Activated CD8-positive, alpha-beta T cell treated with anti-CD3 and anti-CD28 coated beads, Interleukin-2, amount 10 ng/mL, durations not matched to agents 7 days and 5 days (primary cell): ENCODE measurements at places on chromosomes 16 and 17.

DNA sequence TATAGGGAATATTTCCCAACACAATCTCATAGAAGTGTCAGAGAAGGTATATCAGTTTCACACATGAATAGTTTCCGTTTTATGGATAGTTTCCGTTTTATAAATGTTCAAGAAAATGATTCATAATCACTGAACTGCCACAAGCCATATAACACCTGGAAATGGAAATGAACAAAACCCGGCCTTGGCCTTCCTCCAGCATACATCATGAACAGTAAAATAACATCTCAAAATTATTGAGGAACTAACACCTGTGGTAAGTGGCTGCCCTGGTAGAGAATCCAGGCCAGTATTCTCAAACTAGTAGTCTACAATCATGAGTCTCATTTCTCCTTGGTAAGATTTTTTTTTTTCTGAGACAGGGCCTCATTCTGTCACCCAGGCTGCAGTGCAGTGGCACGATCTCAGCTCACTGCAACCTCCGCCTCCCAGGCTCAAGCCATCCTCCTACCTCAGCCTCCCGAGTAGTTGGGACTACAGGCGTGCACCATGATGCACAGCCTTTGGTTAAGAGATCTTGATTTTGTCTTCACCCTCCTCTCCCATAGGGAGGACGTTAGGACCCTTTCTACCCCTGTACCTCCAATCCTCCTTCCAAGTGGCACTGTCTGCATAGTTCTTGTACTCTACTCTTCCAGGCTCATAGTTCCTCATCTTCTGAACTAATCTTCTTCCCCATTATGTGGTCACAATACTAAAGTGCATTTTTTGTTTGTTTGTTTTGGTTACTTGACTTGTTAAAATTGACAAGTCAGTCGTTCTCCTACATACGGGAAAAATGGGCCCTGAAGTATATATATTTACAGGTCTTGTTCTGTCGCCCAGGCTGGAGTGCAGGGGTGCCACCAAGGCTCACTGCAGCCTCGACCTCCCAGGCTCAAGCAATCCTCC, 15.0 kb upstream of the RGS9 start:
- H3K27ac ChIP-seq: peak overlapping the region; percentile 90
- H3K4me3 ChIP-seq: peak overlapping the region; percentile 78
- peaks cover 23% of the 10 kb centered on the region for H3K4me1 ChIP-seq

- peaks cover 1% of the 10 kb centered on the region for H3K36me3 ChIP-seq
- no peak overlapping the region for H3K4me3 ChIP-seq
- H3K4me1 ChIP-seq: peaks cover 47% of the 10 kb centered on the region
Measured at GRCh38 chr17:66633317-66633965, 201.5 kb upstream of the CACNG5 start.

DNA sequence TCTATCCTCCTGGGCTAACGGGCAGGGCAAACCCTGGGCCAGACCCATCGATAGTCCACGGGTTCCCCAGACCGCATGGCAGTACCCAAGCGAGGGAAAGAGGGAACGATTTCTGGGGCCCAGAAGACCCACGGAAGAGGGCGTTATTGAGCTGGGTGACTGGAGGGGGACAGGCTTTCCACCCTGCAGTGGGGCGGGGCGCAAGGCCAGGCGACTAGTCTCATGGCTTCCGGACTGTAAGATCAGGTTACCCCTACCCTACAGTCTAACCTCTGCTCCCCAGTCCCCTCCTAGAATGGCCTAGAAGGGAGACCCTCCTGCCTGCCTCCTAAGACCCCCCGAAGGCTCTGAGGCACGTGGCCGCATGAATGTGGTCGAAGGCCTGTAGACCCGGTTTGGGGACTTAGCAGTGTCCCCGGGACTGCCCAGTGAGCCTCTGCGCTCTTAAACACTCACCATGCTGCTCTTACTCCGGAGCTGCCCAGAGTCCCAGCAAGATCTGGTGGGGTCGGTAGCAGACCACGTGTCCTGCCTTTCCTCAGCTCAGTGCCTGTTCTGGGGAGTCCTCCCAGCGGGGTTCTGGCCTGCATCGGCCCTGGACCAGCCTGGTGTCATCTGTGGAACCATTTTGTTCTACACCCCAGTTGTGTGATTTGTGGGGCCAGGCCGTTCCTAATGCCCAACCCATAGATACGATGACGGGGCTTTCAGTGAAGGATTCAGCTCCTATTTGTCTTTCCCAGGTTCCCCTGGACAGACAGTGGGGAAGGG, 13.2 kb upstream of the AURKB start:
- H3K27me3 ChIP-seq: peaks cover 2% of the 10 kb centered on the region
- H3K4me1 ChIP-seq: peaks cover 56% of the 10 kb centered on the region
- H3K27ac ChIP-seq: peak overlapping the region; percentile 98
- DNase-seq: peak; percentile 76
- peaks cover 40% of the 10 kb centered on the region for H3K36me3 ChIP-seq

DNA sequence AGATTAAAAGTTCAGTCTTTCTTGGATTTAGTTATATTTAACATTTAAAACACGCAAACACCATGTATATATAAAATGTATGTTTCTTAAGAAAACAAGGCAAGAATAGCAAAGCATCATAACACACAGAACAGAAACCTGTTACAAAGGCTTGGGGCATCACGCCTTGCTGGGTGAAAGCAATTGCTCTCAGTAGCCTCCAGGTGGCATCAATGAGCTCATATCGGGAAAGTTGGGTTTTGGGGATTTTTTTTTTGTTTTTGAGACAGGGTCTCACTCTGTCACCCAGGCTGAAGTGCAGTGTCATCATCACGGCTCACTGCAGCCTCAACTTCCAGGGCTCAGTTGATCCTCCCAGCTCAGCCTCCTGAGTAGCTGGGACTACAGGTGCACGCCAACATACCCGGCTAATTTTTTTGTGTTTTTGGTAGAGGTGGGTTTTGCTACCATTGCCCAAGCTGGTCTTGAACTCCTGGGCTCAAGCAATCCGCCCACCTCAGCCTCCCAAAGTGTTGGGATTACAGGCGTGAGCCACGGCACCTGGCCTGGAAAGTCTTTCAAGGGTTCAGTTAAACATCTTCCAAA, 56.9 kb downstream of the CYB5D2 start:
- H3K4me1 ChIP-seq: no peaks in the 10 kb centered on the region
- peak; percentile 53 for DNase-seq
- H3K27ac ChIP-seq: no peak overlapping the region
- no peaks in the 10 kb centered on the region for H3K27me3 ChIP-seq
- H3K4me3 ChIP-seq: no peak overlapping the region
- peaks cover 47% of the 10 kb centered on the region for H3K36me3 ChIP-seq

- H3K36me3 ChIP-seq: no peaks in the 10 kb centered on the region
- no peaks in the 10 kb centered on the region for H3K27me3 ChIP-seq
- peak; percentile 92 for DNase-seq
- peak overlapping the region; percentile 56 for H3K4me3 ChIP-seq
Measured at GRCh38 chr16:87895641-87896141, 26.4 kb upstream of the SLC7A5 start.

DNA sequence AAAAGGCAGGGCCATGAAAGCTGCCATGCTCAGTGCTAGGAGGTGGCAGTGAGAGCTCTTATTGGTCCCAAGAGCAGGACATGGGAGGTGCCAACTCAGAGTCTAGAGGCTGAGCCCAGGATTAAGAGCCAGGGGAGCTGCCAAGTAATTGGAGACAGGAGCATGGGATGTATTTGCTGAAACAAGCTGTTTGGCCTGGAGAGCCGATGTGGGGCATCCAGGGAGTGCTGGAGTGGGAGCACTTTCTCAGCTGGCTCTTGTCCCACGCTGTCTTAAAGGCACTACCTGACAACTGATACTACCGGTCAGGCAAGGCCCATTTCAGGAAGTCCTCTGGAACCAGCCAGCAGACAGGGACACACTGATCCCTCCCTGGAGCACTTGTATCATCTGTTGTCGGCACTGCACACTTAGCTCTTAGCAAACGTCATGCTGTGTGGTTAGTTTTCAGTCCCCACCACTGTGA, 19.3 kb downstream of the ANKFN1 start:
- no peaks in the 10 kb centered on the region for H3K36me3 ChIP-seq
- no peak overlapping the region for H3K4me3 ChIP-seq
- no peak overlapping the region for H3K27ac ChIP-seq
- H3K4me1 ChIP-seq: no peaks in the 10 kb centered on the region
- DNase-seq: no peak

- DNase-seq: no peak
- no peak overlapping the region for H3K4me3 ChIP-seq
- H3K27me3 ChIP-seq: no peaks in the 10 kb centered on the region
- no peaks in the 10 kb centered on the region for H3K4me1 ChIP-seq
- H3K27ac ChIP-seq: no peak overlapping the region
Measured at GRCh38 chr16:24900230-24900629, 54.5 kb downstream of the SLC5A11 start.

DNA sequence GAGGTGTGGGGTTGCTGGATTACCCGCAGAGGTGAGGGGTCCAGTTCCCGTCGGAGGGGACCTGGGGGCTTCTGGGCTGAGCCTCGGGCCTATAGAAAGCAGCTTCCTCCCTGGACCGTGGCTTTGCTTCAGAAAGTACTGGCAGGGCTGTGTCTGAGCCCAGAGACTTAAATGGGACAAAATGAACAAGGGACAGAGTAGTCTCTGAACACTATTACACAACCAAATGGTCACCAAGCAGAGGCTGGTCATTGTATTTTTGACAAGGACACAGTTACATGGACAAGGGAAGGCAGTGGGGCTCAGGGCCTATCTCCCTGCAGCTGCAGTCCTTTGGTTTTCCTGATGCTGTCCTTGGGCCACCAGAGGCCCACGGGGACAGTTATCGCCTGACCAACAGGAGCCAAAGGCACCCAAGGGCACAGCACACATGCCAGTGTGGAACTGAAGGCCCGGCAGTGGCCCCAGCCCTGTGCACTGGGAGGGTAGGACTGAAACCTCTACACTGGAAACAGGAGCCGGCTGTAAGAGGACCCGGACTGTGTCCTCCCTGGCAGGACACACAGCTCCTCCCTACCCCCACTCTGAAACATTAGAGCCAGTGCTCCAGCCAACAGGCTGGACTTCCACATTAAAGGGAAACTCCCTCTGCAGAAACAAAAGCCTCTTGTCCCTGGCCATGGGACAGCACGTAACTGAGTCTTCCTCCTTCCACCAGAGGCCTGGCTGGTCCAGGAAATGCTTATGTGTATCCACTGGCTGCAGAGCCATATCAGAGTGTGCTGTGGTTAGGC, 26.0 kb upstream of the ERN1 start:
- H3K27me3 ChIP-seq: no peaks in the 10 kb centered on the region
- peaks cover 20% of the 10 kb centered on the region for H3K36me3 ChIP-seq
- peak overlapping the region; percentile 8 for H3K27ac ChIP-seq
- H3K4me3 ChIP-seq: no peak overlapping the region

DNA sequence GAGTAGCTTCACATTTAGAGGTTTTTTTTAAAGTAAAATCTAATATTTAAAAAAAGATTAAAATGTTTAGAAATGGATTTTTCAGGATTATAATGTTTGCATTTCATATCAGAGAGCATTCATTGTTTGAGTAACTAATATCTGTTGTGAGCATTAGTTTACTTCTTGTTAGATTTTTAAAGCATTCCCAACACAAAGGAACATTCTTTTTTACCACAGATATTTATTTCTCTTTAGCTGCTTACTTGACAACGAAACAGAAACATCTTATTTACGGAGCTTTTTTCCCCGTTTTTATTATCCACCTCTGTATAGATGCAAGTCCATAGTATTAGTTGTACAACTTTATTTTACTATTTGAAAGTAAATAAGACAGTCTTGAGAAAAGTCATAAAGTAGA, 53.0 kb downstream of the NFAT5 start:
- peaks cover 19% of the 10 kb centered on the region for H3K36me3 ChIP-seq
- H3K4me1 ChIP-seq: peaks cover 16% of the 10 kb centered on the region
- DNase-seq: no peak
- H3K4me3 ChIP-seq: no peak overlapping the region

DNA sequence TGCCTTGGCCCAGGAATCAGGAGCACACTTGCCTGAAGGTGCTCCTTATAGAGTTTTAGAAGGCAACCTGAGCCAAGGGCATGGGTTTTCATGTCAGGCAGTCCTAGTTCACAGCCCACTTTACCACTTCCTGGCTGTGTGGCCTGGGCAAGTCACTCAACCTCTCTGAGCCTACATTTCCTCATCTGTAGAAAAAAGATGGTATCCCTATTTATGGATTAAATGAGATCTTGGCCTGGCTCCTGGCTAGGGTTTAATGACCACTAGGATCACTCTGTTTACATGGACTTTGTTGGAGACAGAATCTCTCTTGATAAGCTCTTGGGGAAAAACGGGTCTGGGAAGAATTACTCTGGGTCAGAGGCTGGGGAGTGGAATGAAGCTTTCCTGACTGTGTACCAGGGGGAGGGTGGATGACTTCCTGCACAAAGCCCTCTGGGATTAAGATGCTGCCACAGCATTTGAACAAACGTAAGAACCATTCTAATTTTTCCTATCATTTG, 2.3 kb downstream of the MT2A start:
- H3K4me3 ChIP-seq: peak overlapping the region; percentile 93
- H3K36me3 ChIP-seq: peaks cover 7% of the 10 kb centered on the region
- peaks cover 60% of the 10 kb centered on the region for H3K4me1 ChIP-seq

DNA sequence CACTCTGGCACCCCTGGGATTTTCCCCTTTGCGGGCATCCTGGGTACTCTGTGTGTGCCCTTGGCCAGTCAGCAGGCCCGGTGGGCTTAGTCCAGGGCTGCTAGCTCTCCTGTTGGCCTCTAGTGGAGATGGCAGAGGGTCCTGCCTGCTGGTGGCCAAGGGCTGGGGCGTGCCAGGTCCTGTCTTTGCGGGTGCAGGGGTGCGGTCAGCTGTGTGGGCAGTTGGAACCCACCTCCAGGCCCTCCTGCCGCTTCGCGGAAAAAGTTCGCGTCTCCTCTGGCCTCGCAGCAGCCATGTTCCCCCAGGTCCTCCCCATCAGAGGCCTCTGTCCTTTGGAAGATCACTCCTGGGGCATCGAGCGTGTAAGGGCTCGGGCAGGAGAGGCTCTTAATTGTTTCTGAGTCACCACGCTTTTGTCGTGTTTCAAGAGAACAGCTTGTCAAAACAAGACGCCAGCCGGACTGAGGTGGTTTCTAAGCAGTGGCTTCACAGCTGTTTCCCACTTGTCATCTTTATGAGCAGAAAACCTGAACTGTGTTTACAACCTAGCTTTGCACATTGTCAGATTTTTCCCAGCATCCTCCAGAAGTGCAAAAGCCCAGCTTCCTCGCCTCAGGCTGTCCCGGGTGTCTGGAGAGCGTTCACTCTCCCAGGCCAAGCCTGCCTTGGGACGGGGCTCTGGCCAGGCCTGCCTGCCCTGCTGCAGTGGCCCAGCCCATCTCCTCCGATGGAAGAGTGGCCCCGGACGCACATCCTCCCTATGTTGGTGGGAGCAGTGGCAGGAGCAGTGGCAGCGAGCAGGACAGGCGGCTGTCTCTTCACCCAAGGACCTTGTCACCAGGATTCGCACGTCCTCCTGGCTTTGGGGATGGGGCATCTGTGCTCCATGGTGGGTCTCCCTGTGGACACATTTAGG, 5.0 kb upstream of the DNASE1L2 start:
- no peaks in the 10 kb centered on the region for H3K27me3 ChIP-seq
- H3K4me1 ChIP-seq: peaks cover 5% of the 10 kb centered on the region
- H3K4me3 ChIP-seq: no peak overlapping the region
- peaks cover 16% of the 10 kb centered on the region for H3K36me3 ChIP-seq
